ENCODE measurements at places on chromosomes 7 and 10. TPM values are rescaled to one million over a fixed set of nuclear protein-coding genes. Genes with fewer than 3 reads are reported as not detected.
A peak's percentile ranks its signal among the peaks of the same experiment; 100 is the strongest.

- no peak for DNase-seq
These were observed 28.5 kb downstream of the NPS start for GRCh38 chr10:127577376-127578258.

GRCh38 chr7:77866786-77867536, 68.4 kb downstream of the PHTF2 start:
- no peak for DNase-seq

- DNase-seq, result no peak
These were observed 595 bp upstream of the SFXN4 start for GRCh38 chr10:119166118-119166500.

DNA sequence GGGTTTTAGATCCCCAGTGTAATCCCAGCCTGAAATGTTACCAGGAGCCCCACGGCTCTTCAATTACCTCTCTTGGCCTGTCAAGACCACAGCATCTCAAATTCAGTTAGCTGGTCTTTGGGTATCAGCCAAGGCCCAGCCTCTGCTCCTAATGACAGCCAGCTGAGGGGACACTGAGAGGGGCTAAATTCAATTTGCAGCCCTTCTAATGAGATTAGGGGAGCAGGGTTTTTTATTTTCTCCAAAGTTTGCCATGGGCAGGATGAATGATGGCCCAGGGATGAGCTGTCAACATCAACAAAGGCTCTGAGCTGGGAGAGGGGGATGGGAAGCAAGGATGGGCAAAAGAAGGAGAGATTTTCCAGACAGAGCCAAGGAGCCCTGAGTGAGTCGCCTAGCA, 116.8 kb upstream of the TBX20 start:
- no peak for DNase-seq

The TDRD1 gene
- 0.76 TPM for total RNA-seq

The GDF10 gene
- total RNA-seq, result 0.56 TPM

The TSPAN12 gene
- total RNA-seq, result not detected

DNA sequence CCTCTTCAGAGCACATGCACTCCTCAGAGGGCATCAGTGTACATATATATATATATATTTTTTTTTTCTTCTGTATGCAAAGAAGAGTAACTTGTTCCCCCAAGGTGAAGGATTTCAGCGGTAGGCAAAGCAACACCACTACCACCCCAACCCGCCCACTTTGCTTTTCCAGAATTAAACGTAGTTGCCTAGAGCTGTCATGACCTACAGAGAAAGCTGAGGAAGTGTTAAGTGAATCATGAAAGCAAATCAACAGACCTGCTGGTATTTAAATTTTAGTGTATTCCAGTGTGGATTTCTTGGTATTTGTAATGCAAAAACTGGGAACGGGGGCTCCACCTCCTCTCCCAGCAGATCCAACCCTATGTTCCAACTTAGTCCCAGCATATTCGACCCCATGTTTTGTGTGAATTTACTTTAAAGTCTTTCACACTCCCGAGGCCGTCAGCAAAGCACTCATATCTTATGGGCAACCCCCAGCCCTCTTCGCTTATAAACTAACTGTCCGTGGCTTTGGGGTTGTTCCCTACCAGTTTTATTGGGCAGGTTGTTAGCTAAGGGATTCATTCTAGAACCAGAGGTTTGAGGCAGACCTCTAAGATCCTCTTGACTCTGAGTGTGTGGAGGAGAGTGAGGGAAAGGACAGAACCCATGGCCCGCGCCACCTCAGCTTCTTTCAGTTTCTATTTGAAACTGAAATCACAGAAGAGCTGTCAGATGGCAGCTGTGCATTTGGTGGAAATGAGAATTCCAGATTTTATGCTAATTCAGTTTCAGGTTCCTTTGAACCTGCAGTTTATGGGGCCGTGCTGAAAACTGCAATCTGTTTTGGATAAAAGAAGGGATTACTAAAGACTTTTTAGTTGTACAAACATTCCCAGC, 450.2 kb upstream of the GALNT17 start:
- DNase-seq, result peak; percentile 53

The LOXL4 gene
- not detected for total RNA-seq

DNA sequence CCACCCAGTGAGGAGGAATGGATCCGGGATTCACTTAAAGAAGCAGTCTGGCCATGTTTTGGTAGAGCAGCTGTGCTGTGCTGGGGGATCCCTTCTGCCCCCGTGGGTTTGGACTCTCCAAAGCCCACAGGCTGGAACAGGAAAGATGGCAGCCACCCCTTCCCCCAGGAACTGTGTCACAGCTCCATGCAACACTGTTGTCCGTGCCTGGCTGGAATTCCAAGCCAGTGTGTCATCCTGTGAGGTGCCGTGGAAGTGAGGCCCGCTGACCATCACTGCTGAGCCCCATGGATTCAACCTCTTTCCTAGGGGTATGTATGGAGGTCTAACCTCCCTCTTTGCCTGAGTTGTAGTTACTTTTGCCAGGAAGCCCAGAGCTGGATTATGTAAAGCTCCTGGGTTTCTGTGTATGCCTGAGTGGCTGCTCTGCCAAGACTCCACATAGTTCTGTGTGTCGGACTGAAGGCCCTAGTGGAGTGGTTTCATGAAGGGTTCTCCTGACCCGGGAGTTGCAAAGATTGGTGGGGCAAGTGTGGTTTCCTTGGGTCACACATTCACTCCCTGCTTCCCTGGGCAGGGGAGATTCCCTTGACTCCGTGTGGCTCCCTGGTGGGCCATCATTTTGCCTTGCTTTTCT, 35.1 kb upstream of the PCGF5 start:
- DNase-seq, result no peak

GRCh38 chr7:23696916-23697441, 13.0 kb upstream of the STK31 start:
- peak; percentile 70 for DNase-seq

DNA sequence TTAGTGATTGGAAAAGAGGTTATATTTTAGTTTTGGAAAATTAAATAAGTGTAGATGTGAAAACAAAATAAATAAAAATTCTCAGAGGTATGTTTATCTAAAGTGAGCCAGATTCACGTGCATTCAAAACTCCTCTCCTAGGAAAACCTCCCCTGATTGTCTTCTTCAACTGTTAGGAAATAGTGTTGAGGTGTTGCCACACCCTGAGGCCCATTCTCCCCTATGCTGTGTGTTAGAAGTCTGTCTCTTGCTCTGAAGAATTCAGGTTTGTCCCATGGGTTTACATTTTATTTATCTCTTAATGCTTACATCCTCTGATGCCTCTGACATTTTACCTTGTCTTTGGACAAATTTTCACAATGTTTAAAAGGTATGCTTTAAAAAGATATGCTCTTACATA, 40.3 kb downstream of the PTPRE start:
- no peak for DNase-seq

DNA sequence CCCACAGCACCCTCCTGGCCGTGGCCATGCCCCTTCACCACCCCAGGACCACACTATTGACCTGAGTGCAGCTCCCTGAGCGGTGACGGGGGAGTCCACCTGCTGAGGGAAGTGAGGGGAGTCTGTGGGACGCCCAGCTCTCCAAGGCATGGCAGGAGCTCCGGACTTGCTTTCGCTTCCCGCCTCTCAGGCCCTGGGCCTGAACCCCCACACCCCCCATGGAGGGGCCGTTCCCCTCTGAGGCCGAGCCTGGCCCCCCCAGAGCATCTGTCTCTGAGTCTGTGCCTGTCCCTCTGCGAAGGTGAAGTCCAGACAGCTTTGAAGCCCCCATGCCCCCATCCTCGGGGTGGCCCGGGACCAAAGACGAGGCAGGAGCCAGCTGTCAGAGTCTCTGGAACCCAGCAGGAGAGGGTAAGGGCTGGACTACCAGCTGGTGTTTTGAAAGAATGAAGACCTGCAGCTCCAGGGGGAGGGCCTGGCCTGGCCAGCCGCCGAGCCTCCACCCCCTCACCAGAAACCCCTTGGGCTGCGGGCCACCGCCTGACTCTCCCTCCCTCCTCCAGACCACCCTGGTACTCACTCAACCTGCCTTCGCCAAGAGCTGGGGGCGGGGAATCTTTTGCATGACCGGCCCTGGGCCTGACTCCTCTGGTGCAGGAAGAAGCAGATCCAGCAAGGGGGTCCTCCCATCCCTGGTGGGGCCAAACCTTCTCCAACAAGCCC, 114.0 kb downstream of the PDGFA start:
- peak; percentile 4 for DNase-seq

The CXCL12 gene
- not detected for total RNA-seq

DNA sequence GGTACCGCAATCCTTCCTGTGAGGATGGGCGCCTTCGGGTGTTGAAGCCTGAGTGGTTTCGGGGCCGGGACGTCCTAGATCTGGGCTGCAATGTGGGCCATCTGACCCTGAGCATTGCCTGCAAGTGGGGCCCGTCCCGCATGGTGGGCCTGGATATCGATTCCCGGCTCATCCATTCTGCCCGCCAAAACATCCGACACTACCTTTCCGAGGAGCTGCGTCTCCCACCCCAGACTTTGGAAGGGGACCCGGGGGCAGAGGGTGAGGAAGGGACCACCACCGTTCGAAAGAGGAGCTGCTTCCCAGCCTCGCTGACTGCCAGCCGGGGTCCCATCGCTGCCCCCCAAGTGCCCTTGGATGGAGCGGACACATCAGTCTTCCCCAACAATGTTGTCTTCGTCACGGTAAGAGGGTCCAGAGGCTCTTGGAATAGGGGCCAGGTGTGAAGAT, 1.7 kb downstream of the MEPCE start:
- no peak for DNase-seq

GRCh38 chr7:151410405-151411390, 860 bp upstream of the WDR86 start:
- no peak for DNase-seq

DNA sequence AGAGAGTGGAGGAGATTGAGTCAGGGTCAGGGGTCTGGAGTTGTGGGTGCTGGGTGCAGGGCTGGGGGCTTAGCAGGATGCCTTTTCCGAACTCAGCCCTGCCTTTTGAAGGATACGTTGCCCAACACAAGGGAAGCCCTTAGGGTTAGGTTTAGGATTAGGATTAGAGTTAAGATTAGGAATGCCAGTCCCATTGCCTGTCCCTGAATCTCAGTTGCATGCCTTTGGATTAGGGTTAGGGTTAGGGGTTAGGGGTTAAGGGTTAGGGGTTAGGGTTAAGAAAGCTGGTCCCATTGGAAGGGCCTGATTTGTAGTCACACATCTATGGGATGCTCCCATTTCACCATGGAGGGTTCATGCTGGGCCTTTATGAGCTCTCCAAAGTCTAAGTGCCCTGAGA, 20.8 kb upstream of the ZNF488 start:
- no peak for DNase-seq

GRCh38 chr7:30912021-30912730, 523 bp downstream of the AQP1 start:
- DNase-seq, result no peak

The AGAP5 gene
- 7.1 TPM for total RNA-seq

- DNase-seq, result no peak
These were observed 6.7 kb downstream of the STX1A start for GRCh38 chr7:73712773-73713172.

- DNase-seq, result no peak
These were observed 43.5 kb downstream of the AOC1 start for GRCh38 chr7:150895809-150896208.

The GCK gene
- 1.1 TPM for total RNA-seq

The CALML3 gene
- not detected for total RNA-seq

DNA sequence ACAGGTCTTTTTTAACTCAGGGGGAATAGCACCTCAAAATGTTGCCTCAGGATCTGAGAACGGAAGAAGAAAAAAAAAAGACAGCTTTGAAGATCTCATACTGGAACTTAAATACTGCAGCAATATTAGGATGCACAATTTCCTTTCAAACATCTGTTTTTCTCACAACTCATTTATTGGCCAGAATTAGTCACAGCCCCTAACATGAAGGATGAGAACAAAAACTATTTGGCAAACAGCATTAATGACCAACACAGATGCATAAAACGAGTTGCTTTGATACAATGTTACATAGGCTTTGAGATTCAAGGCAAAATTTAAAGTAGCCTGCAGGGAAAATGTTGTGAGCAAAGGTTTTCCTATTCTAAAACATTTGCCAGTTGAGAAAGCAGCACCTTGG, 36.5 kb downstream of the JMJD1C start:
- no peak for DNase-seq

GRCh38 chr7:90768301-90768700, 172.2 kb downstream of the CDK14 start:
- DNase-seq, result no peak

DNA sequence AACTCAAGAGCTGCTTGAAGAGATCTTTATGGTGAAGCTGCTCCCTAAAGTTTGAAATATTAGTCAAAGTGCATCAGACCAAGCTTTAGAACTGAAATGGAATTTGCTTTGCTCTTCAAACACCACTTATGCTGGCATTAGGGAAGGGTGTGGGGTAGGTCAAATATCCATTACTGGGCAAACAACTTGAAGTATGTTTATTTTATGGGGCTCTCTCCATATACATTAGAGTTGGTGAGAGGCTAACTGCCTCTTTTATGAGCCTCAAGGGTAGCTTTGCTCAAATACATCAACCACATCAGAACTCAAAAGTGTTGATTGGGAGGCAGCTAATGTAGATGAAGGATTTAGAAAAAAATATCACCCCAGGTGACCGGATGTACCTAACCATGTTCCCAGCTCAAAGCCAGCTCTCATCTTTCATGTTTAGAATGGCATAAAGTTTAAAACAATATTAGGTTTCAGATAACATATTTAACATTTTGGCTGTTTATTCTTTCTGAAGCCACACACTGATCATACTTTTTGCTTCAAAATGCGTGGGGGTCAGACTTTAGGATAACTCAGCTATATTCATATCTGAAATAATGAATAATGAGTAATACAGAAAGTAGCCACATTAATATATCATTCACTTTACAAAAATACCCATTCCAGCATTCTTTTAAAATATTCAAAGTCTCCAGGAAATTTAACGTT, 318.6 kb downstream of the PTEN start:
- no peak for DNase-seq

- DNase-seq, result no peak
These were observed 16.0 kb downstream of the PAPSS2 start for GRCh38 chr10:87675396-87676376.

DNA sequence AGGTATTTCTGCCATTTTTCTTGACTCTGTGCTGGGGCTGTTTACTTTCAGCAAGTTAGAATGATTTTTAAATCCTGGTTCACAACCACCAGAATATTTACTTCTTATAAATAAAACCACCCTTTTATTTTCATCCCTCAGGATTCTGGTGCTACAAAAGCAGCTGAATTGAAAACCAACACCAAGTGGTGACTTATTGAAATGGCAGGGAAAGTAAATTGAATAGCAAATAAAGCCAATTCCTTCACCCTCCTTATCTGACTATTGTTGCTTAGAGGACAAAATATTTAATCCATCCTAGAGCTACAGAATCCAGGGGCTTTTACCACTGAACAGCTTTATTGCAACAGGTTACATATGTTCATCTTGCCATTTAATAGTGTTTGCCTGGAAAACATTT, 828.6 kb upstream of the GHITM start:
- no peak for DNase-seq

The GIMAP8 gene
- total RNA-seq, result 11.8 TPM

The PUS7 gene
- total RNA-seq, result 20.3 TPM

DNA sequence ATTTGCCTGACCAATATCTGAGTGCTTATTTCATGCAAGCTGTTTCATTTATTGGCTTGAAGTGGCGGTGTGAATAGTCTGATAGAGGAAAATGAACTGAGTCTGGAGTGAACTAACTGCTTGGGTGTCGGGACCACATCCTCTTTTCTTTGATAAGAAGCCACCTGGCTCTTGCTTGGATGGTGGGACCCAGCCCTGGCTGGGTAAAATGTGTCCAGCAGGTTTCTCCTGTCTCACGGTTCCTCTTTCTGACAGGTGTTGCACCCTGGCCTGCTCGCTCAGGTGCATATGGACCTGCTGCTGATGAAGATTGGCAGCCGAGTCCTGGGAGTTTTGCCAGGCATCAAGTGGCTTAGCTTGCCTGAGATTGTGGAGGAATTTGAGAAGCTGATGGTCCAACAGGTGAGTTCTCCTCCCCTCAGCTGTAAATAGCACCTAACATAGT, 1.6 kb downstream of the ADCK2 start:
- DNase-seq, result no peak
